ENCODE measurements at places on chromosomes 12 and 14. TPM values are rescaled to one million over a fixed set of nuclear protein-coding genes. Genes with fewer than 3 reads are reported as not detected.

Gene ARHGAP9
- total RNA-seq = not detected

Gene CABP1
- not detected for total RNA-seq

Gene FSCB
- total RNA-seq = not detected

Gene POTEG
- total RNA-seq = not detected

Gene ATF7IP
- 72.2 TPM for total RNA-seq

Gene LMNTD1
- total RNA-seq = not detected

Gene SLC6A12
- total RNA-seq = not detected

Gene WIF1
- not detected for total RNA-seq

Gene CLBA1
- total RNA-seq = 12.5 TPM

GRCh38 chr12:110458756-110459155 is 8.6 kb upstream of the ARPC3 start:
- no peaks in the 10 kb centered on the region for H3K4me1 ChIP-seq
- H3K27me3 ChIP-seq = no peaks in the 10 kb centered on the region
- DNase-seq = no peak
- H3K36me3 ChIP-seq = 0 out of 2 replicates have a peak, but pooled peaks cover 10% of the 10 kb centered on the region
- H3K27ac ChIP-seq = no peak overlapping the region

GRCh38 chr12:13114251-13115052 is 11.0 kb upstream of the GSG1 start:
- no peak for DNase-seq
- no peaks in the 10 kb centered on the region for H3K27me3 ChIP-seq
- no peak overlapping the region for H3K4me3 ChIP-seq

DNA sequence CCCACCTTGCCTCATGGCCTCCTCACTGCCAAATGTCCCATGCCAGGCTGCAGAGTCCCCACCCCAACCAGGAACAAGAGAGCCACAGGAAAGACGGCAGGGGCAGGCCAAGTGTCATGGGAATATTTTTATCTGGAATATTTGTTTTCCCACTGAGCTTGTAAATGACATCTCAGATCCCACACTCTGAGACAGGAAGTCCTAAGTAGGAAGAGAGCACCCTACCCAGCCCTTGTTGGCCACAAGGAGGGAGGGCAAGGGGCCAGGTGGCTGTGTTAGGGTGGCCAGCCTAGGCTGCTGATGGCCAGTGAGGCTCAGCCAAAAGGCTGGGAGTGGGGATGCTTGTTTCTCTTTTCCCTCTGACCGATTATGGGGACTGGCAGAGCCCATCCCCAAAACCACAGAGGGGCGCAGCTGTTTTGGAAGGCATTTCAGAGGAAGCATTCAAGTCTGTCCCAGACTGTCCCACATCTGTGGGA is 7.7 kb upstream of the MEG3 start:
- H3K27ac ChIP-seq = no peak overlapping the region
- H3K4me1 ChIP-seq = no peaks in the 10 kb centered on the region
- no peak overlapping the region for H3K4me3 ChIP-seq
- peaks cover 69% of the 10 kb centered on the region for H3K27me3 ChIP-seq
- H3K36me3 ChIP-seq = no peaks in the 10 kb centered on the region

- H3K4me3 ChIP-seq = no peak overlapping the region
- peaks cover 13% of the 10 kb centered on the region for H3K4me1 ChIP-seq
- DNase-seq = no peak
- H3K27me3 ChIP-seq = no peaks in the 10 kb centered on the region
Measured at GRCh38 chr12:117126335-117126734, 27.1 kb upstream of the TESC start.

DNA sequence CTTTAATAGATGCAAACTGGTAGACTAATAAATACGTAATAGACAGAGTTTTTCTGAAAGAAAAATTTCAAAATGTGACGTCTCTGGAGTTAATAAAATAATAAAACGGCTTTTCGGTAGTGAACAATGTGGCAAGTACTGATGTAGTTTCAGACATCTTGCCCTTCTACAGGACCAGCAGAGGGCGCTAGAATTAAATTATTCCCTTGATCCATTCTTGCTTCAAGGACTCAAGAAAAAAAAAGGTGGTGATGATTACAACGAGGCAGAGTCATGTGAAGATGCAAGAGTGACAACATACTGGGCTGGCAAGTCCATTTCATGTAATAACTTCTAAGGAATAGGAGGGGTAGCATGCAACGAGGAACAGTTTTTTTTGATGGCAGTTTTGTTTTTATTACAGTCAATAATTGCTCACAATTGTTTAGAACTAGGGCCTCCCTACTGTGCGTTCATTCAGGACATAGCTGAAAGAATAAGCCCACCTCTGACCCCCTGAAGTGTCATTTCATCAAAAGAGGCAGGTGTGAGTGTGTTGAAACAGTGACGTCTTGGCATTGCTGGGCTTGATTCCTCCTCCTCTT is 101.0 kb upstream of the GZMB start:
- H3K4me1 ChIP-seq = no peaks in the 10 kb centered on the region
- no peak overlapping the region for H3K27ac ChIP-seq
- no peaks in the 10 kb centered on the region for H3K36me3 ChIP-seq
- no peak overlapping the region for H3K4me3 ChIP-seq
- no peaks in the 10 kb centered on the region for H3K27me3 ChIP-seq

DNA sequence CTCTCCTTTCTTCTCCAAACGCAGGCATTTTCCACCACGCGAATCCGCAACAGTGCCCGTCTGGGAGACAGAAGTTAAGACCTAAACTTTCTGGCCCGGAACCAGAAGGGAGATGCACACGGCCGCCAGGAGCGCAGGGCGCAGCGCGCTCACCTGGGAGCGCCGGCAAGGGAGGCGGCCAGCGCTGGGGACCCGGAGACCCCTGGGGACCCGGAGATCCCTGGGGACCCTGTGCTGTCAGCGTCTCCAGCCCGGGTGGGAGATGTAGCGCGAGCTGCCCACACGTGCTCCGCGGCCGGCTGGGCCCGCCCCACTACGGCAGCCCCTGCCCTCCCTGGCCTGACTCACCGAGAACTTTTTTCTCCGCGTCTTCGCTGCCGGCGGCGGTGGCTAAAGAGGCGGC is 620 bp downstream of the YBX3 start:
- H3K27ac ChIP-seq = peak overlapping the region; percentile 95
- H3K4me1 ChIP-seq = peaks cover 65% of the 10 kb centered on the region
- H3K27me3 ChIP-seq = no peaks in the 10 kb centered on the region
- no peak for DNase-seq
- peaks cover 17% of the 10 kb centered on the region for H3K36me3 ChIP-seq

DNA sequence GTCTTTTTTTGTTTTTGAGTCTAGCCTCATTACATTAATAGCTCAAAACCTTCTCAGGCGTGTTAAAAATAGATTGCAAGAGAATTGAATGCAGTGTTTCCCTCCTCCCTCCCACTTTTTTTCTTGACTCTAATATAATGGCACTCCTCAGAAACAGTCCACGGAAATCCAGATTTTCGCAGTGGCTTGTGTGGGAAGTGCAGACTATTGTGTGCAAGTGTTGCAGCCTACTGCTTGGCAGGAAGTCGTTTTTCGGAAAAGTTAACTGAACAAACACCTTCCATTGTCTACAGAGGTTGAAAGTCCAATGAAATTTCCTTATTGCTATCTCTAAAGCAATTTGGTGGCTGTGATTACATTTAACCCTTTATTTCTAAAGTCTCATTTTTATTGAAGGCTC is 147.9 kb upstream of the E2F7 start:
- DNase-seq = no peak
- no peaks in the 10 kb centered on the region for H3K4me1 ChIP-seq
- H3K36me3 ChIP-seq = no peaks in the 10 kb centered on the region
- no peaks in the 10 kb centered on the region for H3K27me3 ChIP-seq
- no peak overlapping the region for H3K4me3 ChIP-seq
- H3K27ac ChIP-seq = no peak overlapping the region

DNA sequence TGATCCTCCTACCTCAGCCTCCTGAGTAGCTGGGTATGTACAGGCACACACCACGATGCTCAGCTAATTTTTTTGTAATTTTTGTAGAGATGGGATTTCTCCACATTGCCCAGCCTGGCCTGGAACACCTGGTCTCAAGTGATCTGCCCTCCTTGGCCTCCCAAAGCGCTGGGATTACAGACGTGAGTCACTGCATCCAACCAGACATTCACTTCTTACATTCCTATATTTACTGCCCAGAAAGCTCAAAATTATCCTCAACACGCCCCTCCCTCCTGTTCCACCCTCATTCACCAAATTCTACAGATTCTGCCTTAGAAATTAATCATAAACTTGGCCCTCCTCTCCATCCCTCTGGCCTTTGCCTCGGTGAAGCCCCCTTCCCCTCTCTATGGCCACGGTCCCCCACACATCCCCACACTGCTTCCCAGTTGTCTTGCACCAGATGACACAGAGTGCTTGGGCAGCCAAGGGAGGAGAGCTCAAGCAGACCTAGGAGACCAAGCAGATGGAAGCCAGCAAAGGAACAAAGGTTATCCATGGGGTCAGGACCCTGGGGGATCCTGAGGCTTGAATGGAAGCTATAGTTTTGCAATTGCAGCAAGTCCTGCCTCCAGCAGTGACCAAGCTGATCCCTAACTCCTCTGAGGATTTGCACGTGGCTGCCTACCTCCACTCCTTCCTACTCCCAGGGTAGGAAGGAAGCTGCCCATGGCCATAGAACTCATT is 213.2 kb upstream of the FOXN3 start:
- H3K27me3 ChIP-seq = peaks cover 40% of the 10 kb centered on the region
- DNase-seq = no peak
- no peaks in the 10 kb centered on the region for H3K36me3 ChIP-seq
- no peak overlapping the region for H3K4me3 ChIP-seq
- no peaks in the 10 kb centered on the region for H3K4me1 ChIP-seq

DNA sequence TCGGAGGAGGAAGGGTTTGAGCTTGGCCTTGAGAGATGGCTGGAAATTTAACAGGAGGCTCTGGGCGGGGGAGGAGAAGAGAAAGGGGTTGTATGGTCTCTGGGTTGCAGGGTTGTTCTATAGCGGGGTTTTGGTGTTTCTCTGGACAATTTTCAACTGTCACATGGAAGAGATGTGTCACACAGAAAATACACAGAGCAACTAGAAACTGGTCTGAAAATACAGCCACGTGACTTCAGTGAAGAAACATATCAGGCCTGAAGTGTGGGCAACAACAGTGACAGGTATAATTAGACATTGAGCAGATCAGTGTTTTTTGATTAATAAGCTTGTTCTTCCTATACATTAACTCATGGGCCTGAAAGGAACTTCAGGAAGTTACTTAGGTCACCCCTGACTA is 205.3 kb upstream of the HMGA2 start:
- DNase-seq = no peak
- H3K27me3 ChIP-seq = no peaks in the 10 kb centered on the region
- H3K4me3 ChIP-seq = no peak overlapping the region
- H3K27ac ChIP-seq = no peak overlapping the region
- no peaks in the 10 kb centered on the region for H3K4me1 ChIP-seq

DNA sequence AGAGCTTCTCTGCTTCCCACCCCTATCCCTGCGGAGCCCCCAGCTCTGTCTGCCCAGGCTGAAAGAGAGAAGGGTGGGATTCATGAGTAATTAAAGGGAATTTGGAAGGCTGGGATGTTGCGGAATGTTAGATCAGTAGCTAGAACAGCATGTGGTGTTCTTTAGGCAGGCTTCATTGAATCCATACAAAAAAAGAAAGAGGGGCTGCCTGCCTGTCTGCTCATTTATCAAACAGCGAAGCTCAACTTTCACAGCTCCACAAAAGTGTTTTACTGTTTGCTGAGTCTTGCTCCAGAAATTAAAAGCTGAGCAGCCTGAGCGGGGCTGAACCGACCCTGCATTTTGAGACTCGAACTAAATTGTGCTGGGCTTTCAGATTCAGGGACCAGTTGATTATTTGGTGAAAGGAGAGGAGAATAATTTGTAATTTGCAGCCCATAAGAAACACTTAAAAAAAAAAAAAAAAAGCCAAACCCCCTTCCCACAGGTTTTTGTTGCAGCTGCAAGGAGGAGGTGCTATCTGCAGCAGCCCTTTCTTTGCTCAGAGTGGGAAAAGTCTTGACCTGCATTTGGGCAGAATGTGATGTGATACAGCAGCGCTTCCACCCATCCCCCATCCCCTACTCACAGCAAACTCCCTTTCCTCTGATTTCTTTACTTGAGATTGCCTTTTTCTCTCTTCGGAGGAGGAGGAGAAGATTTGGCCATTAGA is 89.7 kb downstream of the RFX4 start:
- DNase-seq = no peak
- H3K4me3 ChIP-seq = no peak overlapping the region
- H3K27ac ChIP-seq = no peak overlapping the region
- H3K36me3 ChIP-seq = no peaks in the 10 kb centered on the region
- peaks cover 5% of the 10 kb centered on the region for H3K27me3 ChIP-seq

Data from PC-9 (cell line).